ENCODE measurements at places on chromosomes 13 and 19.

DNA sequence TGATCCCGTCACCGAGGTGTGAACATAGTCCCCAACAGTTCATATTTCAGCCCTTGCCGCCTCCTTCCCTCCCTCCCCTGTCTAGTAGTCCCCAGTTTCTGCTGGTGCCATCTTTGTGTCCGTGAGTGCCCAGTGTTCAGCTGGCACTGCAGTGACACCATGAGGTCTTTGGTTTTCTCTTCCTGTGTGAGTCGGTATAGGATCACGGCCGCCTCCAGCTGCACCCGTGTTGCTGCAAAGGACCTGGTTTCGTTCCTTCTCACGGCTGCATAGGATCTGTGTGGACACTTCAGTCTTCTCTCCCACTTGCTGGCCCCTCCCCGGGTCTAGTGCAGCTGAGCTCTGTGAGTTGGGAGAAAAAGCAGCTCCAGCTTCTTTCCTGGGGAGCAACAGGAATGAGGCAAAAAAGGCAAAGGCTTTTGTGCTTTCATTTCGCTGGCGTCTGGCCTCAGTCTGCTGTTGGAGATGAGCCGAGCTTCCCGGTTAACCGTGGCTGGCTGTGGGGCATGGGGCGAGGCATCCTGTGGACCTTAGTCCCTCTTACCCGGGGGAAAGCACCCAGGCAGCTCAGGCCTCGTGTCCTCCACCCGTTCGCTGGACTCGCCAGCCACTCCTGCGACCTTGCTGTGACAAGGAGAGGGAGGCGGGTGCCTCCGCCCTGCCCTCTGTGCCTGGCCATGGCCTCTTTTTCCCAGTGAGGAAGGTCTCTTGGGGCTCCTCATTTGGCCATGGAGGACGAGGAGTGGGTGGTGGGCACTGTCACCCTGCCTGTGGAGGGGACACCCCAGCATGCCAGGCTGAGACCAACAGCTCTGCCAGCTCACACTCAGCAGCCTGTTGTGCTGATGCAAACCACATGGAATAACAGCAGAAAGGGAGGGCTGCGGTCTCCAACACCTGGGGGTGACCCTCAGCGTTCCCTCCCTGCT is 196.5 kb downstream of the TEX29 start:
- DNase-seq = peak; percentile 72

GRCh38 chr13:101514695-101515275 is 62.3 kb downstream of the ITGBL1 start:
- peak; percentile 16 for DNase-seq

DNA sequence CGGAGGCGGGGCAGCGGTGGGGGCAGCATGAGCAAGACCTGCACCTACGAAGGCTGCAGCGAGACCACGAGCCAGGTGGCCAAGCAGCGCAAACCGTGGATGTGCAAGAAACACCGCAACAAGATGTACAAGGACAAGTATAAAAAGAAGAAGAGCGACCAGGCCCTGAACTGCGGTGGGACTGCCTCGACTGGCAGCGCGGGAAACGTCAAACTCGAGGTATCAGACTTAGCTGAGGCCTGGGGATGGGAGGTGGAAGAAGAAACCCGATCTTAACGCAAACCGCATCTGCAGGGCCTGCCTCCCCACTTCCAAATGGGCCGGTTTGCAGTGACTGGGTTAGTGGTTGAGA is 693 bp downstream of the RFXAP start:
- no peak for DNase-seq

GRCh38 chr13:45133396-45134118 is 13.2 kb downstream of the GTF2F2 start:
- DNase-seq = no peak

DNA sequence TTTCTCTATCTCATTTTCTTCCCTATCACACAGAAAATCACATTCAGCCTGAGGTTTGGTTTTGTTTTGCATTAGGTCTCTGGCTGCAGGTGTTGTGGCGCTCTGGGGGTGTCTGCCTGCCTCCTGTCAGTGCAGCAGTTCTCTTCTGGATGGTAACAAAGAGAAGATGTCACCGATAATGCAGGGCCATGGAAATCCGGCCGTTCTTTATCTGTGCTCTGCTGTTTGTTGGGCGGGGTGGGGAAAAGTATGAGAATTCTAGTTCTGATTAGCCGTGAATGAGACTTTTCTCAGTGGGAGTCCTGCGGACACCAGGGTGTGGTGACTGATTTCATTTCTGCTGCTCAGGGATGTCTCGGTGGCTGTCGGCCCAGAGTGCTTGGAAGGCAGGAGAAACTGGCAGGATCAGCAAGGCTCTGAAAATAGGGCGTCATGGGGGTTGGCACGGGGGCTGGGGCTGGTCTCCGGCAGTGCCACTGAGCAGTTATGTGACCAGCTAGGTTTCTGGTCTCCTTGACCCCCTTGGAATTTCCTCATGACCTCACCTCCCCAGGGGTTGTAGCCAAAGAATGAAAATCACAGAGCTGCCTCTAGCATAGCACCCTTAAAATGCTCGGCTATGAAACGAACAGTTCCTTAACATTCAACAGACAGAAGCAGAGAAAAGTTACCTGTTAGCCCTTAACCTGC is 5.0 kb downstream of the RNF113B start:
- DNase-seq = no peak

DNA sequence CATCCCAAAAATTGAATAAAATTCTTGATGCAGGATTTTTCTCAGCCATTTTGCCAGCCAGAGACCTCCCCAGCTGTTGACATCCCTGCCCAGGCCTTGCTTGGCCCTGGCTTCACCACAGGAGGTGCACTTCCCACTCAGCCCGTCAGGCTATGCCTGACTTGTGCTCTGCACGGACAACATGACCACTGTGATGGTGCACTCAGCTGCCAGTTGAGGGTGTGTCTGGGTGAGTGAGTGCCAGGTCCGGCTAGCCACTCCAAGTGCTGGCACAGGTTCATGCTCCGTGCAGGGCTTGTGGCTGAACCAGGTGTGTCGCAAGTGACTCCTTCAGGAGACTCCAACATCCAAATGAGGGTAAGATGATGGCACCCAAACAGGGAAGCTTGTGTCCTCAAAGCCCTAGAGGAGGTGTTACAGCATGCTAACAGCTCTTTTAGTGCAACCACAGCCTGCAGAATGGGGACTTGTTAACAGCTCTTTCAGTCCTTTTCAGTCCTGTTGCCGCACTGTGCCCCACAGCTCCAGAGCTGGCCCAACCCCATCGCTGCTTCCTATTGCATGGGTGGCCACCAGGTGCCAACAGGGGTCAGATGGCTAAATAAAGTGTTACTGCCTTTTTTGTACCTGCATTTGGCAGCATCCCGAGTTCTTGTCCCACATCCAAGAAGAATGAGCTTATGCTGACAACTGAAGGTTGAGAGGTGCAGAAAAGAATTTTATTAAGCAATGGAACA is 380.7 kb downstream of the SLITRK5 start:
- DNase-seq = no peak

DNA sequence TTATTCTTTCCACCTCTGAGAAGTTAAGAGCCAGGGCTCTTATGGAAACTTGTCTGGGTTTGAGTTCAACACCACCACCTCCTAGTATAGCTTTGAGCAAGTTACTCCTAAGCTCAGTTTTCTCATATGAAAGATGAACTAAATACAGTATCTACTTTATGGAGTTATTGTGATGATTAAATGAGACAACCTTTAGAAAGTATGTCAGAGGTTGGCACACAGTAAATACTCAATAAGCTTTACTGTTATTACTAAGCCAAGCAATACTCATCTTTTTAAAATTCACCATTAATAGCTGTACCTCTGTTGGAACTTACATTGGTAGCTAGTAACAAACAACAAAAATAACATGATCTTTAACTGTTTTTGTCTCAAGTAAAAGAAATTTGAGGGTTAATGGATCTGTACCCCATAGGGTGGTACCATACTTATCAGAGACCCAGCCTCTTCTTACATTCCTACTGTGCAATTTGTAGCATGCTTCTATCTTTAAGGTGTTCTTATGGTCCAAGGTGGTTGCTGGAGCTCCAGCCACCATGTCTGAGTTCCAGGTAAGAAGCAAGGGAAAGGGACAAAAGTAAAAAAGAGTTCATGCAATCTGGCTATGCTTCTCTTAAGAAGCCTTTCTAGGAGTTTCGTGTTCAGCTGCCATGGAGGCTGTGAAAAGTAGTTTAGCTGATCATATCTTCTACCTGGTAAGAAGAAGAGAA is 24.1 kb upstream of the NDFIP2 start:
- DNase-seq = no peak

- DNase-seq = peak; percentile 71
Observed at GRCh38 chr19:6801485-6802086, 29.1 kb downstream of the VAV1 start.

GRCh38 chr13:27954406-27954851 is 14.7 kb downstream of the CDX2 start:
- DNase-seq = no peak

DNA sequence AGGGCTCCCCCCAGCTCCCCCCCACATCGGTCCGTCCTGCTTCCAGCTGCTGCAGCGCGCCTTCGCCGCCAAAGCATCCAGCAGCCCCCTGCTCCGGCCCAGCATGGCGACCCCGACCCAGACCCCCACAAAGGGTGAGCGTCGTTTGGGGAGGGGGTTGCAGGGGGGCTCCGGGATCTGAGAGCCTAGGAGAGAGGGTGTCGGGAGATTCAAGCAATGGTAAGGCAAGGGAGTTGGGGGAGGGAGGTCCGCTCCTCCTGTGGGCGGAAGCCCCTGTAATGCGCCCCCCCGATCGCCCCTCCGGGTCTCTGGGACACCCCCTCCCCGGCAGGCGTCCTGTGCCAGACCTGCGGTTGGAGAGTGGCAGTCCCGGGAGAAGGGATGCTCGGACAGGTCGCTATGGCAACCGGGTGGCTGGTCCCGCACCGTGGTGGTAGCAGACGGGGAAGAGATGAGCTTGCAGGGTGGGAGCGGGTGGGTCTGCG is at the start of gene FXYD7:
FXYD7 (plus strand) TSS at position 25 of the 485 bp plus-strand sequence; CDS start at position 104, 79 bp downstream.
- no peak for DNase-seq

- no peak for DNase-seq
Observed at GRCh38 chr19:14165990-14166830, 29.8 kb upstream of the ASF1B start.

DNA sequence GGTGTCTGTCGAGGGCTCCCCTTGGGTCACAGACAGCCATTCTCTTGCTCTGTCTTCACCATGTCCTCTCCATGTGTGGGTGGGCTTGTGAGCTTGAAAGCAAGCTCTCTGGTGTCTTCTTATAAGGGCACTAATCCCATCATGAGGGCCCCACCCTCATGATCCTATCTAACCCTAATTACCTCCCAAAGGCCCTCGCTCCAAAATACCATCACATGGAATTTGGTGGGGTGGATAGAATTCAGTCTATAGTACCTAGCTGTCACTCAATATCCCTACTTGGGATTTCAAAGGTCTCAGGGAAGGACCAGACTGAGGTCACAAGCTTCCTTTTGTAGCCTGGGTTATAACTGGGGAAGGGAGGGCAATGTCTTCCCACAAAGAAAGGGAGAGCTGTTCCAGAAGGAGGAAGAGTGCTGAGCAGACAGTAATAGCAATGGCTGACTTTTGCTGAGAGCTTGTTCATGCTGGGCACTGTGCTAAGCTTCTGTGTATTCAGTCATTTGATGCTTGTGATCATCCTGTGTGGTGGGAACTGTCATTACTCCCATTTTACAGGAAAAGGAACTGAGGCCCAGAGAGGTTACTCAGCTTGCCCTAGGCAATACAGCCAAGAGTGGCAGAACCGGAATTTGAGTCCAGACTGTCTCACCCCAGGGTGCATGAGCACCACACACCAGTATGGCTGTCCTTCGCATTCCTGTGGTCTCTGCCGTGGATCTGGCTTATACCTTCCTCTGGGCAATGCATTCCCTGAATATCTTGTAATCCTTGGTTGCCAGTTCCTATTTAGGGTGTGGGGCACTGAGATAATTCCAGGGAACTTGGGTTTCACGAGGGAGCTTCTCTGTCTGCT is 8.2 kb downstream of the FXYD5 start:
- no peak for DNase-seq

DNA sequence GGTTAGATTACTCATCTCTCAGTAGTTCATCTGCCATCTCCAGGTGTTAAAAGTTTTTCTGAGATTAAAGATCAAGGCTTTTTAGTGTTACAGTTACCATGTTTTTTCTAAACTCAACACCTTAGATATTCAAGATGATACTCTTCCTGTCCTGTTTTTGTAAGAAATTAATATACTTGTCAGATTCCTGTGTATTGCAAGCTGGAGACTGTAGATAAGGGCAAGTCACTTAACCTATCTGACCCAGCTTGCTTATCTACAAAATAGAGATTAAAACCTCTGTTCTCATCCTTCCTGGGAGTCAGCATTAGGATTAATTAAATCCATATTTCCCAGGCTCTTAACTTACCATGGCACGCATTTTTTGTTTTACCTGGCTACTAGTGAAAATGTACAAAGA is 25.2 kb downstream of the SUGT1 start:
- no peak for DNase-seq

DNA sequence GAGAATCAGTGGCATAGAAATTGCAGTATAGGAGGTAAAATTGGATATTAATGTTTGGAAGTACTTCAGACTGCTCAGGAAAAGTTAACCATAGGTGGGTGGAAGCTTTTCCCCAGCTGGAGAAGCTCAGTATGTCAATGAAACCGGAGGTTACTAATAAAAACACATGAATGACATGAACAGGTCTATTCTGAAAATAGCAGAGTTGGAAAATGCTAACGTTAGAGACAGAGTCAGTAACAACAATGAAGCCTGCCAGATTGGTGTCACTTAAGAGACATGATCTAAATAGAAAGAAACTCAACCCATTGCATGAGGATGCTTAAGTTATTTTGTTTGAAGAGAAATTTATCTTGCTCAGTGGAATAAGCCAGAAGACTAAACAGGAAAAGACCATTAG is 364.5 kb downstream of the DNAJC15 start:
- no peak for DNase-seq

- DNase-seq = no peak
Observed at GRCh38 chr19:44346556-44346955, 9.9 kb downstream of the ZNF112 start.

DNA sequence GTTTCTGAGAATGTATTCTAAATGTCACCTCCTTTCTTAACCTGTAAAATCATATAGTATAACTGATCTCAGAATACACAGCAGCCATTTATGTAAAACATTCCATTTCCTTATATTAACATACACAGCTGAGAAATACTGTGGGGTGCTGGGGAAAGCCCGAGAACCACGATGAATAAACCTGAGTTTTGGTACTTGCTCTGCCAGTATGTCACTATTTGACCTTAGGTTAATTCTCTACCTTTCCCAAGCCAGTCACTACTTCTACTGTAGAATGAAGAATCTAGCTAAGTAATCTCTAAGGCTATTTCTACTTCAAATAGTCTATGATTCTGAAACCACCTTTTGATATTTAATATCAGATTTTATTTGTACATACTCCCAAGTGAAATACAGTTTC is 173.7 kb downstream of the TBC1D4 start:
- DNase-seq = no peak
